ENCODE measurements at places on chromosomes 12 and 14.
A peak's percentile ranks its signal among the peaks of the same experiment; 100 is the strongest.

DNA sequence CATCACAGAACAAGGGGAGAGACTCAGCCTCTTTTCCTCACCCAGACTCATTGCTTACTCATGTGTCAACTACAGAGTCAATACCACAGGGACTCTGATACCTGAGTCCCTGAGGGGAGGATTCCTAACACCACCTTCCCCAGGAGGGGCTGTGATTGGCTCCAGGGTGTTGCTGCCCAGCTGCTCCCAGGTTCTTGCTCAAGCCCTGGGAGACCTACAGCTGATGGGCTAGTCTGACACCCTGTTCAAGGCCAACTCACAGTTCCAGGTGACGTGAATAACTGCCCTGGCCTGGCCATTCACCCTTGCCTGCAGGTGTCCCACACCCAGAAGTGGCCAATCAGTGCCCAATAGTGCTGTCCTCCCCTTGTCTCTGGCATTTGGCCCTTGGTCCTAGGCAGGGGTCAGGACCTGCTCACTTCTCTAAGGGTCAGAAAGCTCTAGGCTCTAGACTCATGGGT, 8.6 kb downstream of the SPRYD4 start:
- no peak for DNase-seq

GRCh38 chr14:79050787-79051727, 880.9 kb downstream of the NRXN3 start:
- peak; percentile 30 for DNase-seq

DNA sequence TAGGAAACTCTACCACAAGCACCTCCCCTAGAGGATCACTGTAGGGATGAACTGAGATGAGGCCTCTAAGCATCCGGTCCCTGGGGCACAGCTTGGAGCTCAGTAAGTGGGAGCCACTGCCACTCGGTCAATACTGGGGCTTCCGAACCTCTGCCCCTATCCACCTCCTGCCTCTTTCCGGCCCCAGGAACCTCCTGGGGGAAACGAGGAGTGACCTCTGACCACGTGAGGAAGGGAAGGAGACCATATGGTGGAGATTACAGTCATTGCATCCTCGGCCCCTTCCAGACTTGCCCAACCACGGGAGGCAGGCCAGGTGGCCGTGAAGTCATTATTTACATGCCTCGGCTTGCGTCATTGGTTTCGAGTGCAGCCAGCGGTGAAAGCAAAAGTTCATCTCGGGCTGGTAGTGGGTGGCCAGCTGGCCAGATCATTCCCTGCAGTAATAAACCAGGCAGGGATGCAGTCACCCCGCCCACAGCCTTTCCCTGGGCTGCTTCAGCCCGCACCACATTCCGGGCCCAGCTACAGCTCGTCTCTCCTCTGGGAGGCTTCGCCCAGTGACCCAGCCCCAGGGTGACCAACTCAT, 65.4 kb downstream of the C14orf132 start:
- peak; percentile 99 for DNase-seq

DNA sequence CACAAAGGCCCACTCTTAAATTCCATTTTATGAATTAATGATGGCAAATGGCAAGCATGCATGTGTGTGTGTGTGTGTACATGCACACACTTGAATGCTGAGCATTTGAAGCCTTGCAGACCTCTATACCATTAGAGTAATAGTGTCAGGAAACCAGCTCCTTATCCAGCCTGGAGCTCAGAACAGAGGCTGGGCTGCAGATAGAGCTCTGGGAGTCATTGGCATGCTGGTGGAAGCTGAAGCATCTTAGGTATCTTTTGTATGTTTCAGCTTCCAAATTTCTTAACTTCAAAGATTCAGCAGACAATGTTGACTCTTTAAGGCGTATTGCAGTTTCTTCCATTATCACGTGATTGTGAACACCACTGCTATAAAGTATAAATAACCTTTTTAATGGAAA, 192.9 kb upstream of the ARHGAP5 start:
- no peak for DNase-seq

DNA sequence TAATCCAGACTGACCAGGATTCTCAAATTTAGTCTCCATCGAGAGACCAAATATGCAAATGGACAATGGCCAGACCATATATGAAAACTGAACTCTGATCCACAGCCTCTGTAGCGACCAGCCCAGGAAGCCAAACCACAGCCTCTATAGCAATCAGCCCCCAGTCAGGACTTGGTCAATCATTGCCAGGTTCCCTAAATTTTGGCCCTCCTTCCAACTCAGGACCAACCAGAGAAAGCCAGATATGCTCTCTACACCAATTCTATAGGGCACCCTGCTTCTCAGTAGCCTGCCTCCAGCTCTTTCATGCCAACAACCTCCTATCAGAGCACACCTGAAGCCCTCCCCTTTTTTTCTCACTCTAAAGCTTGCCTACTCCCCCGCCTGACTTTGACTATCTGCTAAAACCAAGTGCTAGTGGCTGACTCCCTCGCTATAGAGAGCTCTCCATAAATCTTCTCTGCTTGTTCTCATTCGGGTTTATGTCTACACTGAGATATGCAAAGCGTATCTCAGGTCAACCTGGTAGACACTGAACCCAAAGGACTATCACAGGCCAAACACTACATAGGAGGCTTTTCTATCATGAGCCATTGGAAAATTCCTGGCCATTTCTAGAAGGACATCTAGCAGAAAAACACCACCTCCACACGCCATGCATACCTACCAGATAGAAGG, 110.5 kb upstream of the FUT8 start:
- DNase-seq = no peak

- DNase-seq = no peak
Measured at GRCh38 chr12:45638386-45638785, 91.1 kb upstream of the ARID2 start.

DNA sequence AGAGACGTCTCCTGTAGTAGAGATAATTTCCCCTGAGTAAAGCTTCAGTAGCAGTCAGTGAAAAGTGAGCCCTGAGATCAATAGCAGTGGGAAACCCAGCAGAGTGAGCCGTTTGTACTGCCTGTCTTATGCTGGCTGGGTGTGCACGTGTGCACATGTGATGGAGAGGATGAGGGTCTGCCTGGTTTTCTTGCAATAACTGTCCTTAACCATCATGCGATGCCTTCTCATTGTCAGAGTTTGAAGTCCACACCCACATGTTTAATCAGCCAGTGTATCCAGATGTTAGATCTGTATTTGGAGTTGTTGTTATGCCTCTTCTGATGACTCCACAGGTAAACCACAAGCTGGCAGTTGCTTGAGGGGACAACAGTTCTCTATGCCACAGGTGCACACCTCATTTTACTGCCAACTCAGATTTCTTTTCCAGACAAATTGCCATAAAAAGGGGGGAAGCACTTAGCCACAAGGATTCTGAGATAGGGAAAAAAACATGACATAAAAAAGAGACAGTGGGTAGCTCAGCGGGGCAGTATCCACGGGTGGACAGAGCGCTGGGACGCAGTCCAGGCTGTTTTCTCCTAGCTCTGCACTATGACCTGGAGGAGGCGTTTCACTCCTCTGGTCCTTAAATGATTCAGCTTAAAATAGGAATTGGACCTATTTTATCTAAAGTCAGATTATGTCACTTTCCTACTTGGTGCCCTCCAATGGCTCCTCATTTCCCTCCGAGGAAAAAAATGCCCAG, 192.3 kb downstream of the ANO6 start:
- DNase-seq = no peak

Measured in EH (cell line).